Fibroblast of villous mesenchyme (primary cell): ENCODE measurements at places on chromosomes 13 and 19. TPM values are rescaled to one million over a fixed set of nuclear protein-coding genes. Genes with fewer than 3 reads are reported as not detected.

DNA sequence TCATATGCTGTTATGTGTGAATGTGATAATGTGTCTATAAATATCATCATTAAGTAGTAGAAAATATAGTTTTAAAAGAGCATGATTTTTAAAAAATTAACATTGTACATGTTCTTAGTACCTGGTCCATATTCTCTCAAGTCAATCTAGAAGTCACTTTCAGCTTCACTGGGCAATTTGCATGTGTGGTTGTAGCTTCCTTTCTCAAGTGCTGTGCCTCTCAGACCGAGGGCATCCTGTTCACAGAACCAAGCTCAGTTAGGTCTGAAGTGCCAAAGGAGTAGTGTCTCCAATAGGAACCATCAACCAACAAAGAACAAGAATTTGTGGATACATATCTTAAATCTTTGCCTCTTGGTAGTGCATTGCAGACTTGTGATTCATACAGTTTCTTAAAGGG is 541.8 kb upstream of the SLC10A2 start:
- DNase-seq, result no peak

- no peak for DNase-seq
Measured at GRCh38 chr13:76440568-76440967, 445.6 kb downstream of the KCTD12 start.

FEM1A gene
- total RNA-seq, result 12.6 and 13.8 TPM in 2 replicates

GRCh38 chr19:19500975-19501644 is 14.2 kb downstream of the TSSK6 start:
- no peak for DNase-seq

DNA sequence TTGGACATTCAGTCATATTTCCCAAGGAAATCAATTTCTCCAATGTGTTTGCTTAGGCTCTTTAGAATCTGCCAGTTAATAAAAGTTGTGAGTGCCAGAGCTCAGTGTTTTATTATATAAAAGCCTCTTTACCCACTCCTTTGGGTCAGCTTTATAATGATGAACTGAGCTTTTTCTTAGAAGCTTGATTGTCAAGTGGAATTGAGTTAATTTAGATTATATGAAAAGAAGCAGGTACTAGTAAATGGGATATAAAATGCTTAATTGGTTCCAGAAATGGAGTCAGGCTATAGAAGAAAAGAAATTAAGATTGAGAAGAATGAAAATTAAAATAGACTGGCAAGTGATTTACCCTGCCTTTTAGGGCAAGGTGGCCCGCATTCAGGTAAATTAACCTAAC is 363.2 kb downstream of the SLITRK6 start:
- DNase-seq, result no peak

DNA sequence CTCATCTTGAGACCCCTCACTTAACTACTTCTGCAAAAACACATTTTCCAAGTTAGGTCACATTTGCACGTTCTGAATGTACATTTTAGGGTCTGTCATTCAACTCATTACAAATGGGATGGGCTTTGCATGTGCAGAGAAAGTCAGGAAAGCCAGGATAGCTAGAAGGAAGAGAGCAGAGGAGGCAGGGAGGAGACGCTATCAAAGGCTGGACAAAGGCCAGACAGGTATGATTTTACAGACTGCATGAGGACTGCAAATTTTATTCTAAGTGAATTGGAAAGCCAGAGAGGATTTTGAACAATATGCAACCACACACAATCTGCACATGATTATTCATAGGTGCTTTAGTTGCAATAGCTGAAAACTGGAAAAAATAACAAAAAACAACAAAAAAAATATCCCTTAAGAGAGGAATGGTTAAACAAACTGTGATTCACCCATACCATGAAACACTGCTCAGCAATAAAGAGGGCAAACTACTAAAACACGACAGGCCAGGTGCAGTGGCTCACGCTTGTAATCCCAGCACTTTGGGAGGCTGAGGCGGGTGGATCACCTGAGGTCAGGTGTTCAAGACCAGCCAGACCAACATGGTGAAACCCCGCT is 21.1 kb downstream of the SYDE1 start:
- DNase-seq, result no peak

SIGLEC8 gene
- total RNA-seq, result not detected in 2 replicates

MYPOP gene
- total RNA-seq, result 2.6 TPM in 2 replicates

DNA sequence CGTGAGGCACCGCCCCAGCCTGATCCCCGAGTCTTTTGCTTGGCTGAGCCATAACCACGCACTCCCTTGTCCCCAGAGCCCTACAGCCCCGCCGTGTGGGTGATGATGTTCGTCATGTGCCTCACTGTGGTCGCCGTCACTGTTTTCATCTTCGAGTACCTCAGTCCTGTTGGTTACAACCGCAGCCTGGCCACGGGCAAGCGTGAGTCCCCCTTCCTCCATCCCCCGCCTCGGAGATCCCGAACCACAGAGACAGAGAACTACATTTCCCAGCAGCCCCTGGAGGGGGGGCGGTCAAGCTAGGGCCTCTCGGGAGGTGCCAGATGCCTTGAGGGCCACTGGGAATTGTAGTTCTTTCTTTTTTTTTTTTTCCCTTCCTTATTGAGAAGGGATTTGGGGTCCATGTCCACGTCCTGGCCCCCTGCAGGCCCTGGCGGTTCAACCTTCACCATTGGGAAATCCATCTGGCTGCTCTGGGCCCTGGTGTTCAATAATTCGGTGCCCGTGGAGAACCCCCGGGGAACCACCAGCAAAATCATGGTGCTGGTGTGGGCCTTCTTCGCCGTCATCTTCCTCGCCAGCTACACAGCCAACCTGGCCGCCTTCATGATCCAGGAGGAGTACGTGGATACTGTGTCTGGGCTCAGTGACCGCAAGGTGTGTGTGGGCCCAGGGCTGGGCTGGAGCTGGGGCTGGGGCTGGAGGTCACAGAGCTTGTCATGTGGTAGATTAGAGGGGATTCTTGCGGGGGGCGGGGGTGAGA is 25.9 kb downstream of the GRIN2D start:
- DNase-seq, result peak; percentile 29

DNA sequence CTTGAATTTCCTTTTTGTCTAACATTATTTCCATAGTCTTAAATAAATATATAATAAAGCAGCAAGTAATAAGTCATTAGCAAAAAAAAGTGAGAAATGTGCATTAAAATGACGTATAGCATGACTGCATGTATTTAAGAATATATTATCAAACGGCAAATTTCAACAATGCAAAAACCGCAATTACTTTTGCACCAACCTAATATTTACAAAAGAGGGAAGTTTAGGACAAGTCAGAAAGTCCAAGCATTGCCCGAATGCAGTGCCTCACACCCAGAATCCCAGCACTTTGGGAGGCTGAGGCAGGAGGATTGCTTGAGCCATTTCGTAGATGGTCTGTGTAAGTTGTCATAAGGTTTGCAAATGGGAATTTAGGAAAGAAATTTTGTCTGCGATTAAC is 10.2 kb upstream of the NAXD start:
- no peak for DNase-seq

DNA sequence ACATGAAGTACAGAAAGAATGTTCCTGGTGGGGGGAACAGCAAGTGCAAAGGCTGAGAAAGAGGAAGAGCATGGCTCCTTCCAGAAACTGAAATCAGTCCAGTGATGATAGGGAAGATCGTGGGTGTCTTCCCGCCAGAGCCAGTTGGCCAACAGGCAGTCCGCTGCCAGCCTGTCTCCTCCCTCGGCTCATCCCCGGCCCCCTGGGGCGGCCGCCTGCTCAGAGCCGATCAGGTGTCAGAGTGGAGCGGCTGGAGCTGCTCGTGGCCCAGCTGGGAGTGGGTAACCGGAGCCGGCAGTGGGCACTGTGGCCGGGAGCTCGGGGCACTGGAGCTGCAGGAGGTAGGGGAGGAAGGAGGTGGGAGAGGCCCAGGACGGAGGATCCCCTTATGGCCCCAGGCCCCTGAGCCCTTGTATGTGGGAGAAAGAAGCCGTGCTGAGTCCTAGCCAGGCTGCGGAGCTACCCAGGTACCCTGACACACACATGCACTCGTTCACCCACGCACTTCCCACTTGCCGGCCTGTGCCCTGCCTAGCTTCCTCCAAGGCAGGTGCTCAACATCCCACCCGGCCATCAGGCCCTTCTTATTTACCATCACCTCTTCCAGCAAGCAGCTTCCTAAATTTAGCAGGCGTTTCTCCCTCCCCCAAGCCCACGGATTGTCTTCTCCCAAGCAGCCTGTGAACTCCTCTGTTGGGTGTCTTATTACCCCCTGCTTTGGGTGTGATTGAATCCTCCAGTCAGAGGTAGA is 1.7 kb downstream of the ANKRD24 start:
- DNase-seq, result no peak

DNA sequence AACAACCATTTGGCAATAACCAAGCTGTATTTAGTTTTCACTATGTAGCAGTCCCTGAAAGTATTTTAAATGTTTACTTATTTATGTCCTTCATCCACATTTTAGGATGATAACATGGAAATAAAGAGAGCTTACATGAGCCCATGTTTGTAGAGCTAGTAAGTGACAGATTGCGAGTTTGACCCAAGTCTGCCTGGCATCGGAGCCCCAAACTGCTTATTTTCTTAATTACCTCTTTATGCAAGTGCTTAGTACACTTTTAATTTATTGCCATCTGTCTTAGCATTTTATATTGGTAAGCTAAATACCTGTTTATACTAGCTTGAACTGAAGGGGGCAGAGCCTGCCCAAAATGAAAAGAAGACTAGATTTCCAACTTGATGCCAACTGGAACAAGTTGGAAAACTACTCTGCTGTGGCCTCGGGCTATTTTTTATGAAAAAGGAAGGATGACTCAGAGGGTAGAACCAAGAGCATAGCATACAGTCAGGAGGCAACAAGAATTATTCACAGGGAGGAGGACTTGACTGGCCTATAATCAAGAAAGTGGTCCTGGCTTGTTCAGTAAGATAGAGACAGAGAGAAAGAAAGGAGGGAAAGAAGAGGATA is 150.2 kb downstream of the NDFIP2 start:
- peak; percentile 66 for DNase-seq

SPRED3 gene
- total RNA-seq, result 3.9 TPM in 2 replicates

PRTN3 gene
- total RNA-seq, result not detected in 2 replicates

- peak; percentile 10 for DNase-seq
Measured at GRCh38 chr13:113585896-113586295, 1.3 kb downstream of the TFDP1 start.

GRCh38 chr19:5463959-5464358 is 8.7 kb downstream of the ZNRF4 start:
- DNase-seq, result no peak

IZUMO4 gene
- total RNA-seq, result 1.3 TPM in 2 replicates

DUS3L gene
- total RNA-seq, result 15.8 and 19.9 TPM in 2 replicates

LRG1 gene
- not detected in 2 replicates for total RNA-seq

KCNN1 gene
- under 0.01 TPM in 2 replicates for total RNA-seq

DNA sequence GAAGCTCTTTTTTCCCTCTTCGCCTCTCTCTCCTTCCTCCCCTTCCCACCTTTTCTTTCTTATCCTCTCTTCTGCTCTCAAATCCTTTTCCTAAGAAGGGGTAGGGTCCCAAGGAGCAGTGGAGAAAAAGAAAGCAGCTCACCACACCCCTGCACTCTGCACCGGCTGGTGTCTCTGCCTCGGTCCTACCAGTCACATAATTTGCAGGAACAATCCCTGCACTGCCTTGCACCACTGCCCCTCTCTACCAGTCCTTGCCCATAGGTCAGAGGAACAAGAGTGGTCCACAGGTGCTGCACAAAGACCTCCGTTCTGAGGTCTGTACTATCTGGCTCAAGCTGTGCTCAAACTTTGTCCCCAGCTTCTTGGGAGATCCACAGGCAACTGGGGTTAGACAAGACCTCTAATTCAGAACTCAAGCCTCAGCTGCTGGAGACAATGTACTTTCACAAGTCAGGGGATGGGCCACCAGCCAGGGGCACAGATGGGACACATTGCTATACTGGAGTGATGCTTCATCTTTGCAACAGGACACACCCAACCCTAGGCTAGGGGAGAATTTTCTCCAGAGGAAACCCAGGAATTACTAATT is 125.4 kb upstream of the ZNF507 start:
- DNase-seq, result no peak

DNA sequence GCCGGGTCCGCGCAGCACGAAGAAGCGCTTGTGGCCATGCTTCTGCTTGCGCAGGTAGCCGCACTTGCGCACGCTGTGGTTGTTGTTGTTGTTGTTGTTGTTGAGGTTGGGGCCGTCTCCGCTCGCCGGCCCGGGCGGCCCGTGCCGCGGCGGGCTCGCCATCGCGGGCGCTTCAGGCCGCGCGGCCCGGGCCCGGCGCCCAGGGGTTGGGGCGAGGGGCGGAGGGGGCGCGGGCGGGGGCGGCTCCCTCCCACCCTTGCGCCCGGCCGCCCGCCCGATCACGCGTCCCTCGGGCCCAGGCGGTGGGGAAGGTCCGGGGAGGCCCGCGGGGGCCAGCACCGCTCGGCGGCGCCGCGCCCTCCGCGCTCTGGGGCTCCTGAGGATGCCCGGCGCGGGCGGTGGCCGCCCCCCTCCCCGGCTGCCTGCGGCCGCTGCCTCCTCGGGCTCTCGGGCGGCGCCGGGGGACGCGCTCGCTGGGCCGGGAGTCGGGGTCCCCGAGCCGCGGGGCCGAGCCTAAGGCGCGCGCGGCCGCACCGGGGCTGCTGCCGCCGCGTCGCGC is 412 bp downstream of the IRS2 start:
- DNase-seq, result no peak
